Stimulated activated effector memory CD8-positive, alpha-beta T cell treated with anti-CD3 and anti-CD28 coated beads, Interleukin-12 subunit alpha, Interleukin-12 subunit beta, amount 100 ng/mL, for 72 hours (primary cell): ENCODE measurements at places on chromosomes 12 and 14.

GRCh38 chr12:52608161-52608560 lies 6.9 kb upstream of the KRT72 start:
- DNase-seq, result no peak

DNA sequence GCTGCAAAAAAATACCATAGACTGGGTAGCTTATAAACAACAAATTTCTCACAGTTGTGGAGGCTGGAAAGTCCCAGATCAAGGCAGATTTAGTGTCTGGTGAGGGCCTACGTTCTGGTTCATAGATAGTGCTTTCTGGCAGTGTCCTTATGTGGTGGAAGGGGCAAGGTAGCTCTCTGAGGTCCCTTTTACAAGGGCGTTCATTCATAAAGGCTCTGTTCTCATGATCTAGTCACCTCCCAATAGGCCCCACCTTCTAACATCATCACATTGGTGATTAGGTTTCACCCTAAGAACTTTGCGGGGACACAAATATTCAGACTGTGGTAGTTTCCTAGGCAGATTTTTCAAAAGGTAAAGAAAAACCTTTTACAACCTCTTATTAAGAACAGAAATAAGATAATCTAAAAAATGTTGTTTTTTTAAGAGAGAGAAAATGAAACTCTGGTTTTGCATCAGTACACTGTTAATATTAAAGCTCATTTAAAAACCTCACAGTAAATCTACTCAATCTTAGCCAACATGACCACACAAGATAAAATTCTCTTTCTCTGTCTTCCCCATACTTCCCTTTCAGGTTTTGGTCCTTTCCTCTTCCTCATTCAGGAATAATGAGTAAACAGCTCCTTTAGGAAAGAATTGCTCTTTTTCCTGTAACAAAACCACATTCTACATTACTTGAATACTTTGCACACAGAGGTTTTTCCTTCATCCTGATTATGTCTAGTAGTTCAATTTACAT lies 117.5 kb downstream of the UNC79 start:
- no peak for DNase-seq

- no peak for DNase-seq
Observed at GRCh38 chr14:60349663-60350365, 100.8 kb downstream of the PPM1A start.

DNA sequence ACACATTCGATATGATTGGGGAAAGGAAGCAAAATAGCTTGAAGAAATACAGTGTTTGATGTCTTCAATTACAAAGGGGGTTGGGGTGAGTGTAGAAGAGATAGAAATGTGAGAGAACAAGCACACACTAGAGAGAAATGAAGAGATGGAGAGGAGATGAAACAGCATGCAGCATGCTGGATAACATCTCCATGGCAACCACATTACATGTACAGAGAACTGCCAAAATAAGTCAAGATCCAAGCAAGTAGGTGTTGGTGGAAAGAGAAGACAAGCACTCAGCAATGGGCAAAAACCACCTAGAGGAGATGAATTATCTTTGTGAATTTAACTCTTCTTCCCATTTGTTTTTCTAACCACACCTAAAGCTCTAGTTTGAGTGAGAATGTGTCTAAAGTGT lies 289.8 kb downstream of the GRIN2B start:
- DNase-seq, result no peak

GRCh38 chr14:37625597-37626595 lies 30.5 kb downstream of the TTC6 start:
- DNase-seq, result no peak

DNA sequence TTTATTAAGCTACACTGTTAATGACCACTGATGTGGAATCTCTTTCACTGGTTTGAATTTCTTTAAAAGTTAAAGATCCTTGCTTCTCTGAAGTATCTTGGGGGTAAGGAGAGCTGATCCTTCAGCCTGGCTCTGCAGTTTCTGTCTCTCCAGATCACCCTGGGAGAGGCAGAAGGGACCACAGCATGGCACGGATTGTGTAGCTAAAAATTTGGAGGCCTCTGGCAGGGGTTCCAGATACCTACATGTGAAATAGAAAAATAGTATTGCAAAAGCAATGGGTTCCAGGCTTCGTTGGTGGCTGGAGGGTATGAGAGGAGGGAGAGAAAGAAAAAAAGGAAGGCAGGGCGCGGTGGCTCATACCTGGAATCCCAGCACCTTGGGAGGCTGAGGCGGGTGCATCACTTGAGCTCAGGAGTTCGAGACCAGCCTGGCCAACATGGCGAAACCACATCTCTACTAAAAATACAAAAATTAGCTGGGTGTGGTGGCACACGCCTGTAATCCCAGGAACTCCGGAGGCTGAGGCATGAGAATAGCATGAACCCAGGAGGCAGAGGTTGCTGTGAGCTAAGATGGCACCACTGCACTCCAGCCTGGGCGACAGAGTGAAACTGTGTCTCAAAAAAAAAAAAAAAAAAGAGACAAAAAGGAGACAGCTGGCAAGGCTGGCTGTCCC lies 3.4 kb downstream of the CHST11 start:
- no peak for DNase-seq

DNA sequence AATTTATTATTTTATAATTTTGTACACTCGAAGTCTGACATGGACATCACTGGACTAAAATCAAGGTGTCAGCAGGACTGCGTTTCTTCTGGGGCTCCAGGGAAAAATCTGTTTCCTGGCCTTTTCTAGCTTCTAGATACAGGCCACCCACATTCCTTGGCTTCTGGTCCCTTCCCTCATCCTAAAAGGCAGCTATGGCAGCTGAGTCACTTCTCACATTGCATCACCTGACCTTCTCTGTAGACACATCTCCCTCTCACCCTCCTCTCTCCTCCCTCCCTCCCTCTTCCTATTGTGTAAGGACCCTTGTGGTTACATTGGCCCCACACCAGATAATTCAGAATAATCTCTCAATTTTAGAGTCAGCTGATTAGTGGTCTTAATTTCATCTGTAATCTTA lies 92.4 kb downstream of the RPS6KA5 start:
- DNase-seq, result no peak

DNA sequence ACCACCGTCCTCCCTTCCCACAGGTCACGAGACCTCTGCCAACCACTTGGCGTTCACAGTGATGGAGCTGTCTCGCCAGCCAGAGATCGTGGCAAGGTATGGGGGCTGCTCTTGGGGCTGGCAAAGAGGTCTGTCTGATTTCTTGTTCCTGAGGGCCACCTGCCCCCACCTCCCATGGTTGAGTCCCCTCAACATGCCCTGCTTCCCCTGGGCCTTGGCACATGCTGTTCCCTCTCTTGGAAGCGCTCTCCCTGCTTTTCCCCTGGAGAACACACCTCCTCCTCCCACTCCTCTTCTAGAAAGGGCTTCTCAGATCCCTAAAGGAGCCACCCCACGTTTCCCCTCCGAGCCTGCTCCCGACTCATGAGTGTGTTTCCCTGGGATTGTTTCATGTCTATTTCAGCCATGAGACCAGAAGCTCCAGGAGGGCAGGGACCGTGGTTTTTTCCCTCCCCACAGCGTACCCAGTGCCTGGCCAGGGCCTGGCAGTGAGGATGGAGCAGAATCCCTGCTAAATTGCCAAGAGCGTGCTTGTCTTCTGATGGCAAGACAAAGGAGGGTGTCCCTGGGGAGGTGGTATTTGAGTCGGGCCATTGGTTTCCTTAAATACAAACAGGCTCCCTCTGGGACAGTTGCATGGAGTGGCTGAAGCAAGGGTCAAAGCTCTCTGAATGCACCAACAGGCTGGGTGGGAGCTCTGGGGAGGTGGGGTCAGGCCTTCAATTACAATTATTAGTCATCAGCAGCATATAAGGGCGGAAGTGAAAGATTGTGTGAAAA lies 34.1 kb downstream of the CYP46A1 start:
- DNase-seq, result peak; percentile 41

GRCh38 chr14:57302883-57303282 lies 34.1 kb downstream of the AP5M1 start:
- no peak for DNase-seq
